ENCODE measurements at places on chromosomes 2 and 18.
A peak's percentile ranks its signal among the peaks of the same experiment; 100 is the strongest.

GRCh38 chr2:34602262-34602661, 1003.2 kb upstream of the FAM98A start:
- no peak for DNase-seq

- no peak for DNase-seq
Observed at GRCh38 chr2:11430729-11431128, 35.2 kb downstream of the E2F6 start.

DNA sequence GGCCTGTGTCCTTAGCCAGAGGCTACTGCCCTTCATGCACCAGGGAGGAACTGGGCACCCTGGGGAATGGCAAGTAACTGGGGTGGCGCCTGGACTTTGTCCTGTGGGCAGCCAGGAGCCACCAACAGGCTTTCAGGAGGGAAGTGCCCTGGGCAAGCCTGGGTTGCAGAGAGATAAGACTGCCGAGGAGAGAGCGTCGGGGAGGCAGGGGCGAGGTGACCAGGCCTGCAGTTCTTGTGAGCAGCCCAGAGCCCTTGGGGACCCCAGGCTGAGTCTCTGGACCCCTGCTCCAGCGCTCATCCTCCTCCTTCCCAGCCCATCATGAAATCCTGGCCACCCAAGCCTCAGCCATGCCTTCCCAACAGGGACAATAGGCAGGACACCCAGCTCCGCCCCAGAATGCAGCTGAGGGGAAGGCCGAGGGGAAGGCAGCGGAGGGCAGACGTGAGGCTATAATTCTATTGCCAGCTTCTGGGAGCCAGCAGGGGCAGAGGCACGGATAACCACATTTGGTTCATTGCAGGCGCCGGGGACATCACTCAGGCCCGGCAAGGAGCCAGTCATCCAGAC, 25.1 kb downstream of the ADRA2B start:
- DNase-seq, result no peak

DNA sequence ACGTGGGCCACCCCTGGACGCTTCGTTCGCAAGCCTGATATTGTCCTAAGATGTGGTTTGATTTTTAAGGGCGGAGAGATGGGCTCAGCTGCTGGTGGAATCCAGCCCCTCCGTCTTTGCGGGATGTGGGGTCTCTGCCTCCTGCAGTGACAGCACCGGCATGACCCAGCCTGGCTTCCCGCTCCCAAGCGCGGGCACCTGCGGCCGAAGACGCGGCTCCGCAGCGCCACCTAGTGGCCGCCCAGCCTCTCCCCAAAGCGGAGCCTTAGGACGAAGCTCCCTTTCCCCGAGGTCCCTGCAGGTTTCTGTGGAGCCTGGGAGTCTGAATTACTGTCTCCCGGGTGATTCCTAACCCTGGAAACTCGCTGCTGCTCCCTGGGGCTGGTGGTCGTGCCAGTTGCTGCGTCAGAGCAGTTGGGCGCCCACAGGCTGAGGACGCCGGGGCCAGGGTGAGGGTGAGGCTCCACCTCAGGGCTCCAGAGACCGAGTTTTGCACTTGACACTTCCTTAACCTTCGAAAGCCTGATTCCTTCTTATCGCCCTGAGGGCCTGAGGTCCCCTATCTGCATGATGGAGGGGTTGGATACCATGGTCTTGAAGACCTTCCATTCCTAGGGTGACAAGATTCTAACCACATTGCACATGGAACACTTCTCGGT, 137.5 kb downstream of the TPO start:
- DNase-seq, result peak; percentile 17

- DNase-seq, result no peak
Observed at GRCh38 chr2:148650881-148651280, 6.3 kb downstream of the EPC2 start.

DNA sequence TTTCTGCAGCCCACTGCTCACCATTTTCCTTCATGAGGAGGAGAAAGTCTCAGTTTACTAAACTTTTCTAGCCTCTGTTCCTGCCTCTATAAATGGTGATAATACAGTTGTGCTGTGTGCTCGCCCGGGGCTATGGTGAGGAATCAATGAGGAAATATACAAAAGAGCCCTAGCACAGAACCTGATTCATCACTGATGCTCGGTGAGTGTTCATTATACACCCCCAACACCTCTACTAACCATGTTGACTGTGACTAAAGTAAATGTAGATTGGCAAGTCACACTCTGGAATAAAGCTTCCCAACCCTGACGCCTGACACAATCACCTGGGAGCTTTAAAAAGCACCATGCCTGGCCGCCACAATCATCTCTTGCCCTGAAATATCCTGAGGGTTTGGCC, 118.8 kb upstream of the CYP1B1 start:
- DNase-seq, result peak; percentile 15

GRCh38 chr2:234851451-234851850, 100.4 kb upstream of the SH3BP4 start:
- DNase-seq, result no peak

DNA sequence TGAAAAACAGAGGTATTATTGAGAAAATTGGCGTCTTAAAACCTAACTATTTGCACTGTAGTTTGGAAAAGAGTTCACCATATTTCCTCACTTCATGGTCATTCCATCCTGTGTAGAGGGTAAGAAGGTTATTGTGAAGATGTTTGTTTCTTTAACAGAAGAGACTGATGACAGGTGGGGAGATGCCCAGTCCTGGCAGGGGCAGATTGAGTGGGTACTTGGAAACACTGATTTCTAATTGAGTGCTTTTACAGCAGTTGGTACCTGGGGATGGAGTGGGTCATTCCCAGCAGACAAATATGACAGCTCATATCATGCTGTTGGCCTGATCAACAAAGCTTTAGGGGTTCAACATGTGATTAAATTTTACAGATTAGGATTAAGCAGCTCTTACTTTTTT, 67.5 kb downstream of the MYOM1 start:
- no peak for DNase-seq

DNA sequence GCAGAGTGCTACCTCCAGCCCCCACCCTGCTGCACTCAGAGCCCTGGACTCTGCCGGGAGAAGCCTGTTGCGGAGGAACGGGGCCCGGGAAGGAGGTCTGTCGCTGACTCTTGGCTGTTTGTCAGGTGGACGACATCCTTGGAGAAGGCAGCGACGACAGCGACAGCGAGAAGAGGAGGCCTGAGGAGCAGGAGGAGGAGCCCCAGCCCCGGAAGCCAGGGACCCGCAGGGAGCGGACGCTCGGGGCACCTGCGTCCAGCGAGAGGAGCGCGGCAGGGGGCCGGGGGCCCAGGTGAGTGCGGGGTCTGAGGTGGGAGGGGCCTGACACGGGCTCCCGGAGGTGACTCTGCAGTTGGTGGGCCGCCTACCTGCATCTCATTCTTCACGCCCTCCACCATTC, 56.6 kb downstream of the CTDP1 start:
- DNase-seq, result no peak

- no peak for DNase-seq
Observed at GRCh38 chr2:133792223-133792622, 224.0 kb upstream of the NCKAP5 start.

GRCh38 chr18:58253318-58253717, 209.3 kb downstream of the NEDD4L start:
- no peak for DNase-seq

DNA sequence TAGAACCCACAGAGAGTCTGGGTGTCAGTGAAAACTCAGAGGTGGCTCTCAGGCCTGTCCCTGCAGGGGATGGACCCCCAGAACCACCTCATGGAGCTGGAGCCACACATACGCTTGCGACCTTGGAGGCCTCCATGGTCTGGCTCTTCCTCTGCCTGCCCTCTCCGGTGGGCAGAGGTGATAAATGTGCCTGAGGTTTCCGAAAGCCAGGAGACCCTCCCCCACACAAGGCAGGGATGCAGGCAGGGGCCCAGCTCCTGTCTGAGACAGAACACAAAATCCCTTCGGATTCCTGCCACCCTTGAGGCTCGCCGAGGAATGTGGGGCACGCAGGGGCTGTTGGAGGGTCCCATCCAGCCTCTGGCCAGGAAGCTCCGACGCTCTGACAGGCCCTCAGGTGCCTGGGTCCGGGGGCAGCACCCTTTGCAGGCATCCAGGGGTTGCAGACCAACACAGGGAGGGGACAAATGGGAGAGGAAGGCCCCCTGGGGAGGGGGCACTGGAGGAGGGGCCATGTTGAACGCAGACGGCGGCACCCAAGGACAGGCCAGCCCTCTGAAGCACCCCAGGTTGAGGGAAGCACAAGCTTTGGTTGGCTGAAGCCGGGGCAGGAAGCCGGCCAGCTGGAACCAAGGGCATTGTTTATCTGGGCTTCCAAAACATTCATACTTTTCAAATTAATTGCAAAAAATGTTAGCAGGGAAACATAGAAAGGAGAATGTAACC, 4.1 kb upstream of the SNED1 start:
- no peak for DNase-seq

DNA sequence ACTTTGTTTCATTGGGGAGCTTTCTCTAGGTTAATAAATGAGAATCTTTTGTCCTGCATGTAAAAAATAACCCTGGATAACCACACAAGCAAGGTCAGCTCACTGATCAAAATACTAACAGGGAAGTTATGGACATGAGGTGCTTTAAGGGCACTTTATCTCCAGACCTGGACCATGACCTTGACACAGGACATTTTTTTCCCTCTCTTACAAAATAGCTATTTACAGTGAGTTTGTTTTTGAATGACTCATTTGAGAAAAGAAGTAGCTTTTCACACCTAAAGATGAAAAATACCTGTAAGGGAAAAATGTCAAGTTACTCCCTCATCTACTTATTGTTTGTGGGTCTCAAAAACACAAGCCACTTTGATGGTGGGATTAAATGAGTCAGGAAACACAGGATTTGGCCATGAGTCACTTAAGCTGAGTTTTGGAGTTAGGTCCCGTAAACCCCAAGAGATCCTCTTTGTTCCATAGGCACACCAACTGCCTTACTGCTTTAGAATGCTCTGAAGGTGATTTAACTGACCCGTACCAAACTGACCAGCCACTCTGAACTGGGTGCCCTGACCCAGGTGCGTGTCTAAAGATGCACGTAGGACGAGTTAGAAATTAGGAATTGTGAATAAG, 479.3 kb upstream of the NXPH2 start:
- peak; percentile 67 for DNase-seq

DNA sequence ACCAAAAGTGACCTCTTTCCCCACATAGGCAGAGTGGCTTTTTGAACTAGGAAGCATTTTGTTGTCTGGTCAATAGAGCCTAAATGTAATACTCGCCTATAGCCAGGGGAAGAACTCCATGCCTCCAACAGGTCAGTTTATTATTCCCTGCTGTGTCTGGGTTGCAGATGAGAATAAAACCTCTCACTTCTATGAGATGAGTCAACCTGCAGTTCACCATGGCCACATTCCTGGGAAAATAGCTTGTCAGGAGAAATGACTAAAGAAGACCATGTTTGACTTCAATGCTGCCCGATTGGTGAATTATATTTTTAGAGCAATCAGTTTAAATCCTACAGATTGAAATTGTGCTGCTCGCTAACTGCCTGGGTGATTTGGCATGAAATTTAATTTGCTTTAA, 46.7 kb upstream of the LRRTM1 start:
- DNase-seq, result peak; percentile 3

DNA sequence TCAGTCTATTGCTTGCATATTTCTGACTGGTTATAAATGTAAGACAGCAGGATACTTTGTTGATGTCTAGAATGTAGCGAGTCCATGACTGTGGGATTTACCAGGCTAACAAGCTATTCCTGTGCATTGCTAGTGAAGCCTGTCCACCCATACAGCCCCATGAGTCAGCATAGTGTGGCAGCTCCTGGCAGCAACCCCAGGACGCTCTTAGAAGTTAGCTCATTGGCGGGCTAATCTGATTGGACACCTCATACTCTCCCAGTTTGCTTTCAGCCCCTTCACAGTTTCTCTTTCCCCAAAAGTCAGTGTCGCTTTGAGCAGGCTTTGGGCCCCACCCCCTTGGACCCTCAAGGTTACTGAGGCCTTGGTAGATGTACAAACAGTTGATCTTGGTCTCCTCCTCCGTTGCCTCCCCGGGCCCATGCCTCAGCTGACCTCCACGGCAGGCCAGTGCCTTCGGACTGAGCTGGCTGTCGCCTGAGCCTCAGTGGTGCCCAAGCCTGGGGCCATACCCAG, 48.0 kb downstream of the COA5 start:
- peak; percentile 88 for DNase-seq
